ENCODE measurements at places on chromosomes 13 and 19.

DNA sequence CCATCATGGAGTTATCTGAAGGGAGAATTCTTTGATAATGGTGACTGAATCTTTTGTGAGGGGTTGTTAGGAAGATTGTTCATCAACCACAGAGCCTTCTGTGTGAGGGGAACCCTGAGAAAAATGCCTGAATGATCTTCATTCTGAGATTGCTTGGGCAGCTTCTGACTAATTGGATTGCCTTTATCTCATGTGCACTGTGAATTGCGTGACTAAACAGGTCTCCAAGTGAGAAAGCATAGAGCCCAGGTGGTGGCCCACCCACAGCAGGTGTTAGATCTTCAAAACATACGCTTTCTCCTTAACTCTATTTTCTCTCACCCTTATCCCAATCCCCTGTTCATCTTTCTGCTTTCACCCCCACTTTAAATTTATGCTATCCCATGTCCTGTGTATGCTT lies 58.3 kb downstream of the DOCK9 start:
- no peak for DNase-seq

DNA sequence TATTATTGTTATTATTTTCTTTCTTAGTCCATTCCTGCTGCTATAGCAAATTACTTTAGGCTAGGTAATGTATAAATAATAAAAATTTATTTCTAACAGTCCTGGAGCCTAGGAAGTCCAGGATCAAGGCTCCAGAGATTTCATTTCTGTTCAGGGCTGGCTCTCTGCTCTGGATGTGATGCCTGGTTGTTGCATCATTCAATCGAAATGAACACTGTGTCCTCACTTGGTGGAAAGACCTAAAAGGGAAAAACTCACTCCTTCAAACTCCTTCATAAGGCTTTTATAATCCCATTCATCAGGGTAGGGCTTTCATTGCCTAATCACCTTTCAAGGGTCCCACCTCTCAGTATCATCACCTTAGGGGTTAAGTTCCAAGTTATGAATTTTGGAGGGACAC lies 395.0 kb downstream of the EFNB2 start:
- no peak for DNase-seq

GRCh38 chr13:106488076-106488475 lies 47.4 kb downstream of the EFNB2 start:
- DNase-seq: no peak

- DNase-seq: no peak
These were observed 13.8 kb downstream of the TICAM1 start for GRCh38 chr19:4817467-4818277.

DNA sequence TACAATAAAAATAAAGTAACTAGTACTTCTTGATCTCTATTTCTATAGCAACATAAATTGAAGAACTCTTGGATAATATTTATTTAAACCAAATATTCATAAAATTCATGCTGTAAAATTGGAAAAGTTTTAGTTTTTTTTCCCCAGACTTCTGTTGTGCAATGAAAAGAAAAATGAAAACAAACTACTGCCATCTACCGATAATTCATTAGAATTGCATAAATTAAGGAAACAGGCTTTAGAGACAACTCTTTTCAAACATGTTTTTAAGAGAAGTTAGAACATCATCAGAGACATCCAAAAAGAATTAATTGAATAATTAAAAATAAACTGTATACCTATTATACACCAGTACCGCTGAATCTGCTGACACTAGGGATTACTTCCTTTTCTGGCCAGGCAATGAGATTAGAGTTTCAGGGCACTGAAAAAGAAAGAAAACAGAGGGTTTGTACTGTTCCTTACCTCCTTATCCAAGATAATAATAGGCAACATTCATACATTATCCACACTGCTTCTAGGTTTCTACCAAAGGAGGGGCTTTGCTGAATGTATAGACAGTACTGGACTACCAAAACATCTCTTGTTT lies 4.9 kb downstream of the CCDC122 start:
- DNase-seq: no peak

DNA sequence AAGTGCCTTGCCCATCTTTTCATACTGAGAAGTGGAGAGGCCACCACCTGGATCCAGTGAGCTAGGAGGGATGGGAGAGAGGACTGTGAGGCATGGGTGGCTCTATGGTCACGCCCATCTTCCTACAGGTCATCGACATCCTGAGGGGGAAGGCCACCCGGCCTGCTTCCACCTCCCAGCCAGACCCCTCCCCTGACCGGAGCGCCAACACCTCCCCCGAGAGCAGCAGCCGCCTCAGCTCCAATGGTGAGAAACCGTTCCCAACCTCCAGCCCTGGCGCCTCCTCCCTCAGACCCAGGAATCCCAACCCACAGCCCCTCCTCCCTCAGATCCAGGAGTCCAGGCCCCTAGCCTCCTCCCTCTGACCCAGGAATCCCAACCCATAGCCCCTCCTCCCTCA lies 10.1 kb downstream of the BCL3 start:
- DNase-seq: no peak

GRCh38 chr19:42325896-42326771 lies 699 bp downstream of the MEGF8 start:
- DNase-seq: peak; percentile 59

DNA sequence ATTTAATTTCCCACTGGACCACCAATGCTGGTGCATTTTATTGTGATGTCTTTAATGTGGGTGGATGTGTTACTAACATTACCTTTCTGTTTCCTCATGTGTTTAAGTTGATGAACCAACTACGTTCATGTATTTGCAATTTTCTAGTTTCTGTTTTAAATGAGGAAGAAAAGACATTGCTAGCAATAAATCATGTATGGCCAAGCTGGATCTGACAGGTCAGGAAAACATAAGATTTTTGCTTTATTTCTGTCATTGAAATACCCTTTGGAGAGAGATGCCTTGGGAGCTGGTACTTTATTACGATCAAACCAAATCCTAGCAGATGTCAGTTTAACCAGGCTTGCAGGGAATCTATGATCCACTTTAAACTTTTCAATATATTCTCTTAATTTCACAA lies 553.2 kb downstream of the RFC3 start:
- DNase-seq: no peak

DNA sequence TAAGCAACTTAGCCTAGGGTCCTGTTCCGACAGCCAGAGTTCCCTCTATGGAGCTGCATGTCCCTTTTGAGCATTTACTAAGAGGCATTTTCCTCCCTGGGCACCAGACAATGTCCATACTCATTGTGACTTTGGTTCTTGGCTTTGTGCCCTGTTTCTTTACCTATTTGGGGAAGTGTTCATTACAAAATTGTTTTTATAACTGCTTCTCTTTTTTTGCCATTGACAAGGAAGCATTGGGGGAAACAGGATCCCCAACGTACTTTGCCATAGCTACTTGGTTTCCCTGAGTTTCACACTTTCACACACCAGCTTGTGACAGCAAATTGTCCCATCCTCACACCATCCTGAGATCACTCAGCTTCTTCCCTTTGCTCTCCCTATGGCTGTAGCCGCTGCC lies 81.1 kb upstream of the SIAH3 start:
- DNase-seq: no peak

- DNase-seq: no peak
These were observed 14.8 kb downstream of the OLFM4 start for GRCh38 chr13:53043398-53043797.

DNA sequence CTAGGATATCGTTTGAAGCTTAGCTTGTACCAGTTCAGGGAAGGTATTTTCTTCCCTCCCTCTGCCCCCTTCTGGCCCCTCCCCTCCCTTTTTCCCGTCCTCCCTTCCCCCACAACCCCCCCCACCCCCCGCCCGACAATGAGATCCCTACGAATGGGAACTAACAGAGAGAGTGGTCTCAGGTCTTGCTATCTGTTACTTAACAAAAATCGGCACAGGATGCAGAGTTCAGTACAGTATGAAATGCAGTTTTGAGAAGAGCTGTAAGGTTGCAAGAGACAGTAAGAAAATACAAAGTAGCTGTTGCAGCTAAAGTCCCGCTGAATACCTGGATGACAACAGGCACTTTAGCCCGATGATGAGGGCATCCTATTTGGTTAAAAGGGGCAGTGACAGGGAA lies 3.1 kb upstream of the DACH1 start:
- no peak for DNase-seq

- no peak for DNase-seq
These were observed 14.7 kb downstream of the RRAS start for GRCh38 chr19:49624967-49625910.

DNA sequence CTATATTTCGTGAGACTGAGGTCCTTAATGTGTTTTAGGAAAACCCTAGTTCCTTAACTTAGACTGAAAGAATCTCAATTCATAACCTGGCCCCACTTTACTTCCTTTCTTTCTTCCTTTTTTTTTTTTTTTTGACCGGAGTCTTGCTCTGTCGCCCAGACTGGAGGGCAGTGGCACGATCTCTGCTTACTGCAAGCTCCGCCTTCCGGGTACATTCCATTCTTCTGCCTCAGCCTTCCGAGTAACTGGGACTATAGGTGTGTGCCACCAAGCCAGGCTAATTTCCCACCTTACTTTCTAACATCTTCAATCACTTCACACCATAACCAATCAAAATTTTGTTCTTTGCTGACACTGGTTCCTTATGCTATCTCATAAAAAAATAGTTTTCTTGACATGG lies 2097.0 kb downstream of the PCDH9 start:
- DNase-seq: no peak

DNA sequence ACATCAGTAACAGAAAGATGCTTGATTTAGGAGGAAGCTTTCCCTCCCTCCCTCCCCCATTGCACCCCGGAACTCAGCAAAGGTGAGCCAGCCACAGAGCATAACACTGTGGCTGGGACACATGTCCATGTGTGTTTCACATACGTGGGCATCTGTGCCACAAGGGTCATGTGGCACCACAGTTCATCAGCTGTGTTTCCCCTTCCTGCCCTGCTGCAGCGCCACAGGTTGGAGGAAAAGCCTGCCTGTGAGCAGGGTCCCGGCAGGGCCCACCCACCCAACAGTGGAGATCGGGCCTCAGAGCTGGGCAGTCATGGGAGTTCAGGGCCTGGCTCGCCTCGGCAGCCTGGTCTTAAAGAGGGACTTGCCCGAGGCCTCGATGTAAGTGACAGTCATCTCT lies 2.8 kb downstream of the ACP5 start:
- DNase-seq: no peak

- no peak for DNase-seq
These were observed 87.4 kb upstream of the UBL3 start for GRCh38 chr13:29937841-29938240.

- DNase-seq: no peak
These were observed 77.8 kb downstream of the TUBGCP3 start for GRCh38 chr13:112510002-112510780.
